Activated T-helper 17 cell treated with anti-CD3 and anti-CD28 coated beads, Interleukin-2, amount 50 U/mL, for 72 hours (primary cell): ENCODE measurements at places on chromosomes 16 and 17. TPM values are rescaled to one million over a fixed set of nuclear protein-coding genes. Genes with fewer than 3 reads are reported as not detected.

SLC5A2 gene
- 0.50 TPM for total RNA-seq

MAPK8IP3 gene
- 59.9 TPM for total RNA-seq

DNASE1 gene
- 14.8 TPM for total RNA-seq

MAP2K6 gene
- total RNA-seq, result 2.4 TPM

ZPBP2 gene
- 0.67 TPM for total RNA-seq

KRTAP2-1 gene
- total RNA-seq, result not detected

CDH8 gene
- not detected for total RNA-seq

SERPINF2 gene
- 0.85 TPM for total RNA-seq

PRR29 gene
- total RNA-seq, result 2.9 TPM

NACA2 gene
- not detected for total RNA-seq

- ATAC-seq, result no peak
These were observed 58.9 kb upstream of the CIBAR2 start for GRCh38 chr16:85171004-85171758.

DNA sequence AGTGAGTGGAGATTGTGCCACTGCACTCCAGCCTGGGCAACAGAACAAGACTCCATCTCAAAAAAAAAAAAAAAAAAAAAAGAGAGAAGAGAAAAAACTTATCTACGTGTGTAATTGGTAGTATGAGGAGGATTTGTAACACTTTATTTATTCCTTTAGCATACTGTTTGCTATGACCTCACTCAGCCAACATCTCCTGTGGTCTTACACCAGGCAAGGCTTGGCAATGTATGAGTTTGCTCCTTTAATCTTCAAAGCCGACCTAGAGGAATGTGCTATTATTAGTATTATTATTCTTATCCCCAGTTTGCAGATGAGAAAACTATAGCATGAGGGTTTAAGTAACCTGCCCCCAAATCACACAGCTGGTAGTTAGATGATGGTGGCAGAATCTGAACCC is 35.8 kb upstream of the HAPSTR1 start:
- ATAC-seq, result no peak

- ATAC-seq, result peak; percentile 90
These were observed 18.7 kb upstream of the ADGRG1 start for GRCh38 chr16:57609541-57610401.

DNA sequence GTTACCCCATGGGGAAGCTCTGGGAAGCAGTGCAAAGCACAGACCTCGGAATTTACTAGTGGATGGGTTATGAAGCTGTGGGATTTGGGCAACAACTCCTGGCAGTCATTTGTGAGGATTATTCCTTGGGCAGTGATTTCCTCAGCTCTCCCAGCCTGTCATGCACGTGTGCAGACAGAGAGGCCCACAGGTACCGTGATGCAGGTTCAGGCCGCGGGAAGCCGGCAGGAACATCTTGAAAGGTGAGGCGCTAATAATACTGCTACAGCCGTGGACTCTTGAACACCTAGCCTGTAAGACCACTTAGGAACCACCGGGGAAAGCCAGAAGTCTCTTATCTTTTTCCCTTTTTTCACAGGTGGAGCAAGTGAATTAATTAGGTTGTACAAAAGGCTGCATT is 80.2 kb upstream of the CPHXL start:
- no peak for ATAC-seq

- ATAC-seq, result no peak
These were observed 27.9 kb upstream of the DBNDD1 start for GRCh38 chr16:90046971-90047713.

- ATAC-seq, result no peak
These were observed 6.5 kb downstream of the ALOX15 start for GRCh38 chr17:4634976-4635375.

GRCh38 chr17:16407911-16408588 is 7.3 kb upstream of the TRPV2 start:
- peak; percentile 59 for ATAC-seq

DNA sequence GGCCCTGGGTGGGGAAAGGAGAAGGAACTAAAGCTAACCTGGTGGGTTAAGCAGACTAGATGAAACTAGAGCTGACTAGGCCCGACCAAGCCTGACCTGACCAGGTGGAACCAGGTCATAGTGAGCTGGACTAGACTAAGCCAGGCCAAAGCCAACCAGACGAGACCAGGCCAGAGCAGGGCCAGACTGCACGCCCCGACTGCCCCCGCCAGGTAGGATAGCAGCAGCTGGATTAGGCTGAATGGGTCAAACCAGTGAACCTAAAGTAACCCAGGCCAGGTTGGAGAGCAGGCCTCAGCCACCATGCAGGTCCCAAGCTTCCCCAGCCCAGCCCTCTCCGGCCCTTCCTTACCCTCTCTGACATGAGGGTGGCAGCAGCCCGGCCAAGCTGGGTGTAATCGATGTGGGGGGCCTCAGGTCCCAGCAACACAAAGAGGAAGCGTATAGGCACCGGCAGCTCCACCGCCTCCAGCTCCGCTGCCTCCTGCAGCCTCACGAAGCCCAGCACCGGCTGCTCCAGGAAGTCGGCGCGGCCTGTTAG is 9.1 kb downstream of the SLC4A1 start:
- ATAC-seq, result no peak

- ATAC-seq, result no peak
These were observed 88.0 kb downstream of the CMIP start for GRCh38 chr16:81532491-81533174.

DNA sequence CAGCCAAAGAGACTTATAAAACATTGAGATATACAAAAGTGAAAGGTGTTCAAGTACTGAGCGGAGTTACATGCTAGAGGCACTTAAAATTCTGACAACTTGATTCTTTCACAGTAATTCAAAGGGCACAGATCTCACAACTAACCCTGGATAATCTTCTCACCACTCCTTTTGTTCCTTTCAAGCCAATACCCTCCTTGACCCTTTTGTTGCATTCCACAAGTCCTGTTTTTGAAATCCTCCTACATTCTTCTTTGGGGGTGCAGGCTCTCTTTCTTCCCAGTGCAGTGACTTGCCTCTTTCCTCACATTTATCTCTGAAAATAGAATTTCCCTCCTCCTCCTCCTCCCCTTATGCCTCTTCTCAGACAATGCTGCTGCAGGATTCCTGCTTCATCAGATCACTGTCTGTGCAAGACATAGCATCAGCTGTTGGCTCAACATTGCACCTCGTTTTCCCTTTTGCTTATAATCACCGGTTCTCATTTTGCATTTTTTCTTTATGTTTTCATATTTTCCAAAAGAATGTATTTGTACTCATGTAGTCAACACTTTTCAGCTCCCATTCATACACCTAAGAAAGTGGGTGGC is 199.3 kb downstream of the CDH8 start:
- no peak for ATAC-seq

DNA sequence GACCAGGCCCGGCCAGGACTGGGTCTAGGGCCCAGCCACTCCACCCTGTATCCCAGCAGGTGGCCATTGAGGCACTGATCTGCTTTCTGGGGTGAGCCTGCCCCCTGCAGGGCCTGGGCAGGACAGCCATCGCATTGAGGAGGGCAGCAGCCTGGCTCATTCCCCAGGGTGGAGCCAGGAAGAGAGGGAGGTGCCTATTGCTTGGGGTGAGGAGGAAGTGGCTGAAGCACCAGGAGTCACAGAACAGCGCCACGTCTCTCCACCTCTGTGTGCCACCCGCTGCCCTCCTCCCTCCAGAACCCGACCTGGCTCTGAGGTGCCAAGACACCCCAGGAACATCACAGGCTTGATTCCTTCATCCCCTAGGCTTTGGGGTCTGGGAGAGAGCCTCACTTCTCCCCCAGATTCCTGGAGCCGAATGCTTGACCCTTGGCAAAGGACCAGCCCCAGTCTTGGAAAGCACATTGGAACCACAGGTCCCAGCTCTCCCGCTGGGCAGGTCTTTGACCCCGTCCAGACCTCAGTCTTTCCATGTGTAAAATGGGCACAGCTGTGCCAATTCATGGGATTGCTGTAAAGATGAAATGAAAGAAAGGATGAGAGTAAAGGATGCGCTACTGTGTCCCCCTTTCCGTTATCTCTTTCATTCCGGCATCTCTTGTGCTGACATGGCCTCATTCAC is 7.2 kb upstream of the KRT36 start:
- ATAC-seq, result peak; percentile 98

- ATAC-seq, result no peak
These were observed 1508.2 kb downstream of the CDH11 start for GRCh38 chr16:63613701-63614100.

- no peak for ATAC-seq
These were observed 23.9 kb upstream of the CLEC18A start for GRCh38 chr16:69927056-69927757.

- ATAC-seq, result no peak
These were observed 500.3 kb upstream of the CDH11 start for GRCh38 chr16:65622151-65622550.

DNA sequence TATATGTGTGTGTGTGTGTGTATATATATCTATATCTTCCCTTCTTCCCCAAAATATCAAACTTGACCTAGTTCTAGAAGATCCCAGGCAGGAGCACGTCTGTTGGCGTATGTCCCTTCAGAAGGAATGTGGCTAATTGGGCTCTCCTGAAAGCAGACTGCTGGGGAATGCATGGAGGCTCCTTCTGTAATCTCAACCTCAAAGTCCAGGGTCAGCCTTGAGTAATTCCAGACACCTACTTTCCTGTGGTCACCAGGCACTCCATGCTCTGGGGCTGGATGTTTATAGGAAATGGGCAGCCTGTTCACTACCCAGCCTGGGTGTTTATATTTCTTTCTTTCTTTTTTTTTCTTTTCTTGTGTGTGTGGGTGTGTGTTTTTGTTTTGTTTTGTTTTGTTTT is 13.4 kb downstream of the BCO1 start:
- no peak for ATAC-seq

DNA sequence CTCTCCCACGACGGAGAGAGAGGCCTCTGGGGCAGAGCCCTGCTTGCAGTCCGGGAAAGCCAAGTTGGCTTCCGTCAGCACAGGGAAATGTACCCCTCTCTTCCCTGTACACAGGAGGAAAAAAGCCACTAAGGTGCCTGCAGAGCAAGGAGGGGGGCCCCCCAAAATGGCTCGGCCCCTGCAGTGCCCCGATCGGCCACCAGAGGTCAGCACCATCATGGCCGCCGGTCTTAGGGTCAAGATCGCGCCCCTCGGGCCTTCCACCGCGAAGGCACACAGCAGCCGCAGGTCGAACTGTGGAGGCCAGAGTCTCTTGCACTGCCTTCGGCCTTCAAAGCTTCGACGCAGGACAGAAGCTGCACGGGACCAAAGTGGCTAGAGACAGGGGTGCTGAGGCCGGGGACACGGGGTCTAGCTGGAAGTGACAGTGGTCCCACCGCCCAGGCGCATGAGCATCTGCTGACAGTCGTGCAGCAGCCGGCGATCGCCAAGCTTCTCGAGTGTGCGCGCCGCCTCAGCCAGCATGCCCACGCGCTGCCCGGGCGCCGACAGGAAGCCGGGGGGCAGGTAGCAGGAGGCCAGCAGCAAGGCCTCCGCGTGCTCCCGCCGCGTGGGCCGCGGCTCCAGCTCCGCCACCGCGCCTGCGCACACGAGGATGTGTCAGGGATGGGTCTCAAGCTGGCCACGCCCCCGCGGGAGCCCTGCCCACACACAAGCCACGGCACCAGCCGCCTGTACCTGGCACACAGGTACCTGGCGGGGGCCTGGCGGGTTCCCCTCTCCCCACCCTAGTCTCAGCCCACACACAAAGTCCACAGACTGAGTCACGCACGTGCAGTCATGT is 24.4 kb downstream of the SREBF1 start:
- ATAC-seq, result peak; percentile 58

DNA sequence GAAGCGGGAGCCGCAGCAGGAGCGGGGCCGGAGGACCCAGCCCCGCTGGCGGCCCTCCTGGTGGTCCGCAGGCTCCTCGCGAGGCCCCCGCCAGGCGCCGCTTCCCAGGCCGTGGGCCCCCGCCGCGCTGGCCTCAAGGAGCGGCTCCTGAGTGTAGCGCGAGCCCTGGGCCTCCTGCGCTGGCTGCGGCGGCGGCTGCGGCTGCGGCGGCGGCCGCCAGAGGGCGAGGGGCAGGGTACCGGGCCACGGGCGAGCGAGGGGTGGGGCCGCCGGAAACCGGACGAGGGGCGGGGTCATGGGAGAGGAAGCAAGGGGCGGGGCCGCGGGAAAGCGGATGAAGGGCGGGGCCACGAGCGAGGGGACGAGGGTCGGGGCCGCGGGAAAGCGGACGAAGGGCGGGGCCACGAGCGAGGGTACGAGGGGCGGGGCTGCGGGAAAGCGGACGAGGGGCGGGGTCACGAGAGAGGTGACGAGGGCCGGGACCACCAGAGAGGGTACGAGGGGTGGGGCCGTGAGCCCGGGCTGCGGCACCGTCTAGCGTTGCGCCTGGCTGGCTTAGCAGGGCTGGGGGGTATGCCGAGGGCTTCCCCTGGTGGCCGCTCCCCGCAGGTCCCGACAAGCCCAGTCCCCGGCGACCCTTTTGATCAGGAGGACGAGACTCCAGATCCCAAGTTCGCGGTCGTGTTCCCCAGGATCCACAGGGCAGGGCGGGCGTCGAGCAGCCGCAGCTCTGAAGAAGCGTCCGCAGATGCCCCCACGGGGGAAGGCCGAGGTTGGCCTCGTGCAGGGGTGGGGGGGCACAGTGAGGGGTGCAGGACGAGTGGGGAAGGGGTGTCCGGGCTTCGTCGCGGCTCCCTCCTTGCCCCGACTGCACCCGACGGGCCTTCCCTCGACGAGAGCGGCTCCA is 1.7 kb downstream of the MYO15B start:
- peak; percentile 93 for ATAC-seq

GRCh38 chr16:58789351-58789750 is 55.2 kb upstream of the GOT2 start:
- no peak for ATAC-seq

GRCh38 chr17:13403982-13404946 is 197.5 kb downstream of the HS3ST3A1 start:
- no peak for ATAC-seq

- no peak for ATAC-seq
These were observed 12.2 kb upstream of the CXCL16 start for GRCh38 chr17:4751932-4752331.

GRCh38 chr17:50588391-50589049 is 28.0 kb downstream of the CACNA1G start:
- ATAC-seq, result no peak

- ATAC-seq, result no peak
These were observed 109.7 kb downstream of the TRIM37 start for GRCh38 chr17:58996968-58997367.
